Lower leg skin (tissue), 4 donors: ENCODE measurements at places on chromosomes 5 and 9. TPM values are rescaled to one million over a fixed set of nuclear protein-coding genes. Genes with fewer than 3 reads are reported as not detected.

CYLC2 gene
- total RNA-seq: not detected

DNA sequence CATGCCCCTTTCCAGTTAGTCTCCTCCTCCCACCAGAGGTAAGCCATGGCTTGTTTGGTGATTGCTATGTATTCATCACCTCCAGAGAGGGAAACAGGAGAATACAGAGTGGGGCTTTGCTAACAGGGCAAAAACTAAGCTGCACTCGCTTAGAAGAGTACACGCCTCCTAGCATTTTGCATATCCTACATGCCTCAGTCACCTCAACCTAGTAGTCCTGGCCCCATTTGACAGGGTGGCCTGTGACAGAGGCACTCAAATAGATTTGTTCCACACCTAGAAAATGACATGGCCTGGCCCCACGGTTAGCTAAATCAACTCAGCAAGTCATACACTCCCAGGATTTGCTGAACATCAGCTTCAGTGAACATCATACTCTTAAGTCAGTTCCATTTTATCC, 90.7 kb downstream of the CYFIP2 start:
- DNase-seq: no peak

DNA sequence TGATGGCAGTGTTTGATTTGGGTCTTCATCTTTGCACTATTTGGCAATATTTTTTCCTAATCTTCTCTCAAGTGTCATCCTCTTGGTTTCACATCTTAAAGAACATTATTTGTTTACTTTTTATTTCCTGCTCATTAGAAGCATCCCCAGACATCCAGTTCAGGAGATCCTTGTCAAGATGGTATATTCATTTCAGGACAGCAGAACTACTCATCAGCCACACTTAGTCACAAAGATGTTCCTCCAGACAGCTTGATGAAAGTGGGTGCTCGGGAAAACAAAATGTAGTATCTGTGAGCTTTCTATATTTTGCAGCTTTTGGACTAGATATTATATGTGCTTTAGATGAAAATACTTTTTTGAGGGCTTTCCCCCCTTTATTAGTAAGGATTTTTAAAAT, 72.1 kb upstream of the SREK1 start:
- DNase-seq: no peak

CCNO gene
- 2.4 TPM for total RNA-seq

DNA sequence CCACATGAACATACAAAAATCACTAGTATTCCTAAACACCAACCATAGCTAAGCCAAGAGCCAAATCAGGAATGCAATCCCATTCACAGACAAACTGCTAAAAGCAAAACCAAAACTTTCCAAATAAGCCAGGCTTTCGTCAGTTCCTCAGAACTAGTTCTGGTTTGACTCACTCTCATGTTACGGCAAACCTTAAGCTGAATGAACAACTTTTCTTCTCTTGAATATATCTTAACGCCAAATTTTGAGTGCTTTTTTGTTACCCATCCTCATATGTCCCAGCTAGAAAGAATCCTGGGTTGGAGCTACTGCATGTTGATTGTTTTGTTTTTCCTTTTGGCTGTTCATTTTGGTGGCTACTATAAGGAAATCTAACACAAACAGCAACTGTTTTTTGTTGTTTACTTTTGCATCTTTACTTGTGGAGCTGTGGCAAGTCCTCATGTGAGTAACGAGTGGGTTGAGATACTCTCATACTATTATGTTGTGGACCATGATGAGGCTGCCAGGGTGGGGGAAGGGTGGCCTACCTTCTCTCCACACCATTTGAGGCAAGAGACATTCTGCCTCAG, at the start of gene PDCD1LG2:
Gene PDCD1LG2, plus strand, starts transcription at position 172 of the 572 bp plus-strand sequence. CDS start 12,016 bp downstream, outside the sequence.
- no peak for DNase-seq

SH3PXD2B gene
- 28.4 TPM for total RNA-seq

DNA sequence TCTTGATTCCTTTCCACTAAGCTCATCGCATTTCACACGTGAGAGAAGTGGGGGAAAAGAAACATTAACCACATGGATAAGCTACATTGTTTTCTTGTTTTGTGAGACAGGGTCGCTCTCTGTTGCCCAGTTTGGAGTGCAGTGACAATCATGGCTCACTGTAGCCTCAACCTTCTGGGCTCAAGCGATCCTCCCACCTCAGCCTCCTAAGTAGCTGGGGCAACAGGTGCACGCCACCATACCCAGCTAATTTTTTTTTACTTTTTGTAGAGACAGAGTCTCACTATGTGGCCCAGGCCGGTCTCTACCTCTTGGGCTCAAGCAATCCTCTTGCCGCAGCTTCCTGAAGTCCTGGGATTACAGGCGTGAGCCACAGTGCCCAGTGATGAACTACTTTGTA, 2.8 kb downstream of the OTULIN start:
- no peak for DNase-seq

DNA sequence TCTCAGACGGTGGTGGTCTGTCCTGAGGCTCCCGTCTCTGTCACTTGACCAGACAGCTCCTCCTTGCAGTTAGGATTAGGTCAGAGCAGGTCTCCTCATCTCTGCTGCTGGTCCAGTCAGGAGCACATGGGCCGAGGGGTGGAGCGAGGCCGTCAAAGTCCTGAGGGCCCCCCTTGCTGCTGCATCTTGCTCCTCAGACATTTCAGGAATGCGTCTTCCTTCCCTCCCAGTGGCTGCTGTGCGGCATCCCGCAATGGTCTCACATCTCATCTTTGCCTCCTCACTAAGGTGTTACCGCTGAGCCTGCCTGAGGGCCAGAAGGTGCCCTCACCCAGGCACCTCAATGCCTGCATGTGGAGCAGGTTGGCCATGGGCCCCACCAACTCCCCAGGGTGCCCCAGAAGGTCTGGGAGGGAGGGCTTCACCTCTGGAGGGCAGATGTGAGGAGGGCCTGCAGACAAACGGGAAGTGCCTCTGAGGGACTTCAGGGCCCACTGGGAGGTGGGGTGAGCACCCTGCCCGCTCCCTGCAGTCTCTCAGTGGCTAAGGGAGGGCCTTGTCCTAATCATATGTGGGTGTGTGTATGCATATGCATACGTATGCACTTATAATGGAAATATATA, 137.7 kb upstream of the LMX1B start:
- no peak for DNase-seq

- DNase-seq: peak; percentile 70
These were observed 804 bp downstream of the TTC39B start for GRCh38 chr9:15306068-15306756.

SPOCK1 gene
- total RNA-seq: 21.5 TPM

- DNase-seq: no peak
These were observed 1.9 kb downstream of the HOMER1 start for GRCh38 chr5:79512049-79512448.

DNA sequence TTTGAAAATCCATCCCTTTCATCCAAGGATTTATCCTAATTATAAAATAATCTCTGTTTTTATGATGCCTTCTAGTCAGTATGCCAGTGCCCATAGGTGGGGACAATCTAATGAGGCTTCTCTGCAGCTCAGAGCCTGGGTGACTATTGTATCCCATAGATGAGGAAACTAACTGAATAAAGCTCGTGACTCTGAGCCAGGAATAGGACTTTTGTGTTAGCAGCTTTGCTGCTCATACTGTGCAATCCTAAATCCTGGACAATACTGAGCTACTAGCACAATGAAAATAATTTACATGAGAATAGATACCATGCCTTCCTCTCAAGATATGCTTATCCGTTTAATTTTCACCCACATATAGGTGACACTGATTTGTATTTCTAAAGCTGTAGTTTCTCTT, 443.0 kb downstream of the PLK2 start:
- no peak for DNase-seq
